ENCODE measurements at places on chromosomes 5 and 9.

GRCh38 chr5:179289756-179290385 is 55.4 kb downstream of the ADAMTS2 start:
- DNase-seq: no peak

GRCh38 chr9:128688501-128689292 is at the start of gene SET:
Gene SET (plus strand): TSS chr9:128689222. CDS start chr9:128689583, 361 bp downstream.
- peak; percentile 93 for DNase-seq

DNA sequence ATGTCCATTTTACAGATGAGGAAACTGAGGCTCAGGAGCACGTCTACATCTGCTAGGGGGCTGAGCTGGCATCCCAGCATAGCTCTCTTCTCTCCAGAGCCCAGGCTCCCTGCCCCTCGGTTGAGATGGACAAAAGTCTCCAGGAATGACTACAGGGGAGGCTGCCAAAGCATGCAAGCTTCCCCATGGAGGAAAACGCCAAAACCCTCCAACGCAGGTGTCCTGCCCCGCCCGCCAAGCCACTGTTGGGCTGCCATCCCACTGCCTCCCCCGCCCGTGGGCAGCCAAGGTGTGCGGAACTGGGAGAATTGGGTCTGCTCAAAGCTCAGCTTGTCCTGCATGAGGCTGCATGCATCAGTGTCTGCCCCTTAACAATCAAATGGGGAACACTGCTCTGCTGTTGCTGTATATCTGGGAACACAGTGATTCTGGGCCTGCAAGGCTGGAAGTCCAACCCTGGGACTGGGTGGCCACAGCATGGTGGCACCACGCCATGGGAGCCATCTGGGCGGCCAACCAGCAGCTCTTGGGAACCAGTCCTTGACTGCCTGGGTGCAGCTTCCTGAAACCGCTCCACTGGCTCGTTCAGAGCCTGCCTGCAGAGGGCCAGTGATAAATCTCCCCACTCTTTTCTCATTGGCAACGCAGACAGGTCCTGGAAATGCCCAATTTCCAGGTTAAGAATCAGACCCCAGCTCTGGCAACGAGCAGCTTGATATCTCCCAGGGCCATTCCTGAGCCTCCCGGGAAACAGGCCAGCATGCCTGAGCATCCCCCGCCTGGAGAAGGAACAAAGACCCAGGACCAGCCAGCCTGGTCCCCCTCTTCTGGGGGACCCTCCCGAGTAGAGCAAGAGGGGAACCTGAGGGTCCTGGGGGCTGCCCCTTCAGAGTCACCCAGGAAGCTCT is 3.5 kb downstream of the RALGDS start:
- DNase-seq: no peak

DNA sequence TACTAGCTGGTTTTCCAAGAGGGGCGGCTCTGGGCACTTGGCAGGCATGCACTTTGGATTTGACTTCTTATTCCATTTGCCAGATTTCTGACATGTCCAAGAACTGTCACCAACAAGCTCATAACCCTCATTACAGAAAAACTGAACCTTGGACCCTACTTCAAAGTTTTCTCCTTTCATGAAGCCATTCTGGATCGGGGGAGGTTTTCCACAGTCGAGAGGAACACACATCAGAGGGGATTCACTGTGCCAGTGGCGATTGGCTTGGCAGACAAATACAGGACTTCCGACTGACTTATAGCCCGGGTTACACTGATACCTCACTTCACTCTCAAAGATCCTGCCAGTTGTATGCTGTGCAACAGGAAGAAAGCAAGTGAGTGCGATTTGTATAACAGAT is 70.9 kb upstream of the TXNDC8 start:
- DNase-seq: no peak

- DNase-seq: no peak
Observed at GRCh38 chr9:108634204-108634603, 221.6 kb downstream of the ACTL7B start.

GRCh38 chr5:122221857-122222256 is 90.2 kb upstream of the SNCAIP start:
- no peak for DNase-seq

GRCh38 chr9:81664638-81665222 is 24.6 kb downstream of the TLE1 start:
- DNase-seq: no peak

- no peak for DNase-seq
Observed at GRCh38 chr9:113426701-113427100, 16.2 kb downstream of the C9orf43 start.

DNA sequence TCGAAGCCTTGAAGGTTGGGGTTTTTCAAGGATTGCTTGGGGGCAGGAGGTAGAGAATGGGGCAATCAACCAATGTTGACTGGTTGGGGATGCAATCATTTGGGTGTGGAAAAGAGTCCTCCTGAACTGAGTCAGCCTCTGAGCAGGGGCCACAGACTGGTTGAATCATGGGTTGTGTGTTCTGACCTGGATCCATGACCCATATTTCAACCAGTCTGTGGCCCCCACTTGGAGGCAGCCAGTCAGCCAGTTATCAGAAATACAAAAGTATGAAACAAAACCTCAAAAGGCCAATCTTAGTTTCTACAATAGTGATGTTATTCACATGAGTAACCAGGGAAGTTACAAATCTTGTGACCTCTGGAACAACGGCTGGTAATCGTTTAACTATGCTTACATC is 81.4 kb upstream of the RANBP6 start:
- no peak for DNase-seq

GRCh38 chr9:34463098-34463900 is 4.7 kb downstream of the DNAI1 start:
- DNase-seq: no peak

- DNase-seq: no peak
Observed at GRCh38 chr5:160938532-160938931, 86.5 kb upstream of the ATP10B start.

DNA sequence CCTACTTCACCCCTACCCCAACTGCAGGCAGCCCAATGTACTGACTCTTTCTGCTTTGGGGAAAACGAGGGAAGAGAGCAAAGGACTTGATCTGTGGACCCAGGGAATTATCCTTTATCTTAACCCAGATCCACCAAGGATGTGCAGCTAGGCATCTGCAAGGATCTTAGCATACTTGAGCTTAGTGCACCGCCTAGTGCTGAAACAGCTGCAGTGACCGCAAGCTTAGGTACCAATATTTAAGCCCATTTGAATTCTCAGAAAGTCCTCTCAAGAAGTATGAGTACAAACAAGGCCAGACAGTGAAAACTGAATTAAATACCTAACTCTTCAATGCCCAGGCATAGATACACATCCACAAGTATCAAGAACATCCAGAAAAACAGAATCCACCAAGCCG is 576.7 kb upstream of the ADAMTS16 start:
- no peak for DNase-seq

Measured in CD4-positive, alpha-beta T cell treated with Interleukin-6 at 100 ng/mL for 8 hours (primary cell).